Effector memory CD8-positive, alpha-beta T cell (primary cell): ENCODE measurements at places on chromosomes 6 and 20.

DNA sequence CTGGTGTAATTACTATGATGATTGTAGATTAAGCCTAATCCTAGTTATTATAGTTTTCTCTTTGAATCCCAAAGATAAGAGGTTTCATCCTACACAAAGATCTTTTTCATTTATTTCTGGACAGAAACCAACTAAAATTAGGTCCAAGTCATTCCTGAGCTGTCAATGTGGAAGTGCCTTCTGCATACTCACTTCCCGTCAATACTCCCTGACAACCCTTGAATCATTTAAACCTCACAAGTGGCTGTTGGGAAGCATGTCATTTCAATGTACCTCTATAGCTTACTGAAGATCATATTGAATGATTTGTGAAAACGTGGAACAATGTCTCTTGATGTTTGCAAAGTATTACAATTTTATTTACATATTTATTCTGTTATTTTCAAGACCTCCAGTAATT is 274.1 kb downstream of the HACE1 start:
- H3K27me3 ChIP-seq: peaks cover 5% of the 10 kb centered on the region
- no peak overlapping the region for H3K4me3 ChIP-seq
- no peaks in the 10 kb centered on the region for H3K4me1 ChIP-seq

GRCh38 chr6:71886184-71887005 is at the start of gene RIMS1:
Gene RIMS1, plus strand, starts transcription at chr6:71886550. Its CDS starts 474 bp downstream, at chr6:71887024.
- peaks cover 47% of the 10 kb centered on the region for H3K27me3 ChIP-seq
- no peaks in the 10 kb centered on the region for H3K36me3 ChIP-seq
- H3K4me1 ChIP-seq: peaks cover 3% of the 10 kb centered on the region
- H3K4me3 ChIP-seq: no peak within 1 kb of the TSS
- no peak within 1 kb of the TSS for H3K27ac ChIP-seq
- DNase-seq: no peak

- H3K36me3 ChIP-seq: no peaks in the 10 kb centered on the region
- H3K27ac ChIP-seq: no peak overlapping the region
- H3K27me3 ChIP-seq: no peaks in the 10 kb centered on the region
- H3K4me3 ChIP-seq: no peak overlapping the region
- DNase-seq: no peak
Measured at GRCh38 chr6:77926198-77926751, 273.4 kb downstream of the MEI4 start.

- peaks cover 13% of the 10 kb centered on the region for H3K4me1 ChIP-seq
- H3K36me3 ChIP-seq: no peaks in the 10 kb centered on the region
- no peak overlapping the region for H3K27ac ChIP-seq
- peaks cover 24% of the 10 kb centered on the region for H3K27me3 ChIP-seq
- peak; percentile 51 for DNase-seq
Measured at GRCh38 chr6:138517635-138518034, 18.3 kb upstream of the NHSL1 start.

- H3K27ac ChIP-seq: peak overlapping the region; percentile 35
- H3K27me3 ChIP-seq: no peaks in the 10 kb centered on the region
- no peak overlapping the region for H3K4me3 ChIP-seq
- no peak for DNase-seq
- H3K4me1 ChIP-seq: peaks cover 14% of the 10 kb centered on the region
Measured at GRCh38 chr6:38578075-38578474, 61.7 kb downstream of the BTBD9 start.
